ENCODE measurements at places on chromosomes 5 and 9. TPM values are rescaled to one million over a fixed set of nuclear protein-coding genes. Genes with fewer than 3 reads are reported as not detected.

The ZNF883 gene
- 2.6 TPM for total RNA-seq

- peaks cover 9% of the 10 kb centered on the region for H3K4me1 ChIP-seq
- no peak for DNase-seq
- peak overlapping the region; percentile 82 for H3K27ac ChIP-seq
- no peaks in the 10 kb centered on the region for H3K27me3 ChIP-seq
- no peaks in the 10 kb centered on the region for H3K36me3 ChIP-seq
- no peak overlapping the region for H3K4me3 ChIP-seq
These were observed 17.3 kb downstream of the LNPEP start for GRCh38 chr5:96952974-96953730.

- H3K36me3 ChIP-seq: no peaks in the 10 kb centered on the region
- no peaks in the 10 kb centered on the region for H3K27me3 ChIP-seq
- no peaks in the 10 kb centered on the region for H3K4me1 ChIP-seq
- no peak overlapping the region for H3K4me3 ChIP-seq
These were observed 125.5 kb downstream of the STARD4 start for GRCh38 chr5:111386832-111387162.

DNA sequence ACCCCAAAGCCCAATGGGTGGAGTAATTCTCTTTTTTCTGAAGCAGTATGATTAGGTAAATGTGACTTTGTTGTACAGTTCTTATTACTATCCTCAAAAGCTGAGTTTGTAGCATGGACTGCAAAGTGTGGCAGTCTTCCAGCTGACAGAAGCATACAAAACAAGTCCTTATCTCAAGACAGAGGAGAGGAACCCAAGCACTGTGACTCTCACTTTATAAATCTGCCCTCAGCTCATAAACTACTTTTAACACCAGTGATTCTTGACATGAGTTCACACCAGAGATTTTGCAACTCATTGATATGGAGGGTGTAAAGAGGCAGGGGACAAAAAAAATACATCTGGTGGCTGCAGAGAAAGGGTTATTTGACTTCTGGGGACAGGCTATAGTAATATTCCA is 251.6 kb downstream of the NTRK2 start:
- no peak for DNase-seq
- H3K4me3 ChIP-seq: no peak overlapping the region
- no peaks in the 10 kb centered on the region for H3K27me3 ChIP-seq
- H3K36me3 ChIP-seq: no peaks in the 10 kb centered on the region

The GZMA gene
- not detected for total RNA-seq

The PLPPR1 gene
- 0.66 TPM for total RNA-seq

DNA sequence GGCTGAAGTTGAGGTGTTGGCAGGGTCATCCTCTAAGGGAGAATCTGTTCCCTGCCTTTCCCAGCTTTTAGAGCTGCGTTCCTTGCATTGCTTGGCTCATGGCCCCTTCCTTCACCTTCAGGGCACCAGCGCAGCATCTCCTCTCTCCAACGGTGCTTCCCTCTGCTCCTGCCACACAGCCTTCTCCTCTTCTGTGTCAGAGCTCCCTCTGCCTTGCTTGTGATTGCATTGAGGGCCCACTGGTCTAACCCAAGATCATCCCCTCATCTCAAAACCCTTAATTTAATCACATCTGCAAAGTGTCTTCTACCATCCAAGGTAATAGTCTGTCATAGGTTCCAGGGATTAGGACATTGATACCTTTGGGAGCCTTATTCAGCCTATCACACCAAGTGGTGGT is 205.7 kb upstream of the TBCA start:
- no peaks in the 10 kb centered on the region for H3K4me1 ChIP-seq
- no peak for DNase-seq
- no peak overlapping the region for H3K4me3 ChIP-seq
- H3K36me3 ChIP-seq: no peaks in the 10 kb centered on the region
- H3K27me3 ChIP-seq: no peaks in the 10 kb centered on the region

DNA sequence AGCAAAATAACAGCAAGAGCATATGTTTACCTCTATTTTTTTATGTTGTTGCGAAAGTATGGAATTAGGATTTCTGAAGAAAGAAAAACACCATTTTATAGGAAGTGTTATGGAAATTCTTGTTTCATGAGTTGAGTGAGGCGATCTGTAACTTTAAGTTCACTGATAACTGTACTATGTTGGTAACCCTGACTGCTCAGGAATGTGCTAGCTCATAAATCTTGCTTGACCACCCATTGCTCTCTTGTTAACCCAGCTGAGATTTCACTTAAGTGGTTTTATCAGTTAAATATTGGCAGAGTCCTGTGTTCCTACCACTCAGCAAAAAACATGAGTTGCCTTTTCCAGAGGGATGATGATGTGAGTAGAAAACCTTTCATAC is 91.1 kb upstream of the STARD4 start:
- no peak overlapping the region for H3K4me3 ChIP-seq
- H3K27me3 ChIP-seq: no peaks in the 10 kb centered on the region
- no peaks in the 10 kb centered on the region for H3K4me1 ChIP-seq
- H3K27ac ChIP-seq: no peak overlapping the region

DNA sequence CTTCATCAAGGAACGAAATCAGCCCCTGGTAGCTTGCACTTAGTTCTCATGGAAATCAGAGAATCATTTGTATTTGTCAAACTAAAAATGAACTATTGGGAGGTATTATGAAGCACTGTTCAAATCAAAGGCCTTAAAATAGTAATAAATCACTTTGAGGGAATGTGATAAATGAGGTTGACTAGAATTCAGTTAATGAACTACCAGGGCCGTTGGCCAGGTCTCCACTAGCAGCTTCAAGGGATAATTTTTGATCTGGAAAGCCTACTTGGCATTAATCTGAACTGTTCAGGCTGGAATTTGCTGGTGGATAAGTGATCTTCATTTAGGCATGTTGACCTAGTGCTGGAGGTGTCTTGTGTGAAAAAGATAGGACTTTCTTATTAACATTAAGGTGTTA is 76.4 kb upstream of the GPR151 start:
- no peaks in the 10 kb centered on the region for H3K27me3 ChIP-seq
- H3K4me1 ChIP-seq: no peaks in the 10 kb centered on the region
- H3K27ac ChIP-seq: no peak overlapping the region
- H3K36me3 ChIP-seq: no peaks in the 10 kb centered on the region
- no peak for DNase-seq

GRCh38 chr9:83978992-83979811 is 813 bp downstream of the HNRNPK start:
- peak; percentile 80 for DNase-seq
- peak overlapping the region; percentile 100 for H3K27ac ChIP-seq
- H3K4me3 ChIP-seq: peak overlapping the region; percentile 95

The IFNB1 gene
- not detected for total RNA-seq

The LRRC19 gene
- not detected for total RNA-seq

The LCN12 gene
- total RNA-seq: 1.8 TPM

The ESM1 gene
- not detected for total RNA-seq

GRCh38 chr9:132458432-132458831 is 48.4 kb downstream of the CFAP77 start:
- no peaks in the 10 kb centered on the region for H3K27me3 ChIP-seq
- H3K4me1 ChIP-seq: no peaks in the 10 kb centered on the region
- DNase-seq: no peak
- H3K27ac ChIP-seq: no peak overlapping the region
- no peak overlapping the region for H3K4me3 ChIP-seq
- H3K36me3 ChIP-seq: no peaks in the 10 kb centered on the region

The IL5 gene
- total RNA-seq: not detected

- no peak overlapping the region for H3K27ac ChIP-seq
- DNase-seq: no peak
- H3K36me3 ChIP-seq: no peaks in the 10 kb centered on the region
- no peaks in the 10 kb centered on the region for H3K4me1 ChIP-seq
These were observed 134.5 kb downstream of the MED10 start for GRCh38 chr5:6243706-6244338.

DNA sequence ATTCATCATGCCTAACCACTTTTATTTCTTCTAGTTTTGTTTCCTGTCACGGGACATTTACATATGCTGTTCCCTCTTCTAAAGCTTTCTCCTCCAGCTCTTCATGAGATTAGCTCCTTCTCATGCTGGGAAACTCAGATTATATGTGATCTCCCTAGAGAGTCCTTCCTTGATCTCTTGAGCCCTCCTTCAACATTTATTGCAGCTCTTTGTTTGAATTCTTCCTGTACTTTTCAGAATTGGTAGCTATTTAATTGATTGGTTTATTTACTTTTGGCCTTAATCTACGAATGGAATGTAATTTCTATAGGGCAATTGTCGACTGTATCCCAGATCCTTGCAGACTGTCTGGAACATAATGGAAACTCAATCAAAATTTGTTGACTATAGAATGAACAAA is 9.7 kb upstream of the TRPM3 start:
- H3K4me3 ChIP-seq: no peak overlapping the region
- H3K4me1 ChIP-seq: no peaks in the 10 kb centered on the region
- no peaks in the 10 kb centered on the region for H3K27me3 ChIP-seq
- DNase-seq: no peak
- no peaks in the 10 kb centered on the region for H3K36me3 ChIP-seq
- H3K27ac ChIP-seq: no peak overlapping the region

GRCh38 chr5:139642213-139642612 is 5.9 kb upstream of the CXXC5 start:
- H3K36me3 ChIP-seq: no peaks in the 10 kb centered on the region
- DNase-seq: no peak
- H3K4me1 ChIP-seq: peaks cover 26% of the 10 kb centered on the region
- peak overlapping the region; percentile 52 for H3K27ac ChIP-seq
- H3K4me3 ChIP-seq: no peak overlapping the region

- no peaks in the 10 kb centered on the region for H3K36me3 ChIP-seq
- H3K4me3 ChIP-seq: no peak overlapping the region
- no peaks in the 10 kb centered on the region for H3K4me1 ChIP-seq
- H3K27ac ChIP-seq: no peak overlapping the region
- DNase-seq: no peak
These were observed 584.9 kb downstream of the MAT2B start for GRCh38 chr5:164090358-164090757.

Measured in breast epithelium (tissue), 4 donors.